ENCODE measurements at places on chromosomes 4 and X. TPM values are rescaled to one million over a fixed set of nuclear protein-coding genes. Genes with fewer than 3 reads are reported as not detected.

DNA sequence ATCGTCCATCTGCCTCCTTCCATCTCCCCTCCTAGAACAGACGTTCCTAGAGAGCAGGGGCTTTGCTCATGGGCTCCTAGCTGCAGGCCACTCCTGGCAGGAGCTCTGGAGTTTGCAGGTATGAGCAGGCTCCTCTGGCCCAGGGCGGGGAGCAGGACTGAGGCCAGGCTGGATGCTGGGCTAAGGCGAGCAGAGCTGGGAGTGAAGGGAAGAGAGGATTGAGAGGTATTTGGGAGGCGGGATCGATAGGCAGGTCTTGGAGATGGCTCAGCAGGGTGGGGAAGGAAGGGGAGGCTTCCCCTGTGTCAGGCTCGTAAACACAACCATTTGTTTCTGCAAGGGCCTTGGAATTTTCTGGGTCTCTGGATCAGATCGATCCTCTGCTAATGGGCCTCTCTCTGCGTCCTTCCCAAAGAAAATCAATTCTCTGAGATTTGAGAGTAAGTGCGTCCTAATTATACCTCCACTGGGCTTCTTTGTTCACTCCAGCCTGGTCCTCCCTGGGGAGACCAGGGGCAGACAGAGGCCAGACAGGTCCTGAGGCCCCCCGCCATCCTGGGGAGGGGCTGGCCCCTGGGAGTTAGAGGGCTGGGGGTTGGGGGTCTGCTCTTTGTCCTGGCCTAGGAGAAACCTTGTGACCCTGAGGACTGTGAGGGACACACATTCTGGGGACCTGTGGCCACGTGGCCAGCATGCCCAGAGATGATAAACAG, 94.8 kb upstream of the PSAPL1 start:
- DNase-seq = no peak

DNA sequence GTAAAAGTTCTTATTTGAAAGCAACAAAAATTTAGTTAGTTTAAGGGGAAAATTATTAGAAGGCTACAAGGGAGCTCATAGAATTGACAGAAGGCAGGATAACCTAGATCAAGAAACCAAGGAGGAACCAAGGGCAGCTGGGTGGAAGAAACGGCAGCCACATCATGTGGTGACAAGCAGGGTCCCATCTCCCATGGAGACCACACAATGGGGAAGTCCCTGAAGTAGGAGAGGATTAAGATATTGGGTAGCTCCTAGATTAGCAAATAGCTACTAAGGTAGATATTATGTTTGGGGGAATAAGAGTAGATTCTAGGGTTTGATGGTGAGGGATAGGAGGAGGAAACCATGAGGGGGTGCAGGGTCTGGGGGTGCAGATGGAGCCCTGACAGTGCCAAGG, 48.0 kb upstream of the TMEM154 start:
- no peak for DNase-seq

DNA sequence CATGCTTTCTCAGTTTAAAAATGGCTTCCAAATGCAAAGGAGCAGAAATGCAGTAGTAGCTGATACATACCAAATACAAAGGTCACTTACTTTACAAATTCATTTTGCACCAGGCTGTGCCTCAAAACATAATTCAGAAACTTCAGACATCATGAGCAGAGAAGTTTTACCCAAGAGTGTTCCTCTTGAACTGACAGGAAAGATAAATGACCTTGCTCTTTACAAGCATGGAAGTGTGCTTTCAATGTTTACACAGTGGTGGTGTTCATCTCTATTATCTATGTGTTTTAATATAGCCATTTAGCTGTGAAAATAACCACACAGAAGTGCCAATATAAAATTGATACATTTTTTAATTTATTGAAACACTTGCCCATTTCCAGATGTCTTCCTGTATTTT, 383.4 kb downstream of the ANKRD50 start:
- DNase-seq = no peak

DNA sequence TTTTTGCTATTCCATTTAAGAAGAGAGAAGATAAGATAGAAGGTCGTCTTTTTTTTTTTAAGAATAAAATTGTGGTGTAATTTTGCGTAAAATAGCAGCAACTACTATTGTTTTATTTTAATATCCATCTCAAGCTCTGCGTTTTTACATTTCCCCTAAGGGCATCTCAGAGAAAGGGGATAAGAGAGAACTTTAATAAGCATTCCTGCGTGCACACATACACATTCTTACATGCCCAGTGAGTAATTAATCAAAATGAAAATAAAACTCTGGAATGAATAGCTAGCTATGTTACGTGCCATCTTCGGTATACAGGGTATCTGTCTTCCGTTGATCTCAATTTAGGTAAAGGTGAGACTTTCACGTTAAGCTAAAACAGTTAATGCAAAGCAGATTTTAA, 200.3 kb upstream of the TENM3 start:
- no peak for DNase-seq

DNA sequence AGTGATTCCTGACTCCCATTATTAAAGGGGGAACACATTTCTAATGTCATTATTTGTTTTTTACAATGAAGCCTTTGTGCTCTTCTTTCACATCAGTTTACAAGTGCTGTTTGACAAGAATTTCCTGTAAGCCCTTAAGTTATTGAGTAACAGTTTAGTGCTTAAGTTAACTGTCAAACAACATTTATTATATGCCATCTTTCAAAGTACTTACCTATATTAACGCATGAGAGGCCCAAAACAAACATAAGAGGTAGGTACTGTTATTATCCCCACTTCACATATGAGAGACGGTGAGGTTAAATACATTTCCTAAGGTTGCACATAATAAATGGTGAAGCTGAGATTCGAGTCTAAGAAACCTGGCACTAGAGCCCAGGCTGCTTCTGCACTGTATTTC, 56.0 kb upstream of the MAGED1 start:
- no peak for DNase-seq

GRCh38 chr4:80173841-80174240, 23.5 kb upstream of the PRDM8 start:
- DNase-seq = no peak

GRCh38 chrX:119071381-119071780, 1.4 kb upstream of the CT47C1 start:
- no peak for DNase-seq

DNA sequence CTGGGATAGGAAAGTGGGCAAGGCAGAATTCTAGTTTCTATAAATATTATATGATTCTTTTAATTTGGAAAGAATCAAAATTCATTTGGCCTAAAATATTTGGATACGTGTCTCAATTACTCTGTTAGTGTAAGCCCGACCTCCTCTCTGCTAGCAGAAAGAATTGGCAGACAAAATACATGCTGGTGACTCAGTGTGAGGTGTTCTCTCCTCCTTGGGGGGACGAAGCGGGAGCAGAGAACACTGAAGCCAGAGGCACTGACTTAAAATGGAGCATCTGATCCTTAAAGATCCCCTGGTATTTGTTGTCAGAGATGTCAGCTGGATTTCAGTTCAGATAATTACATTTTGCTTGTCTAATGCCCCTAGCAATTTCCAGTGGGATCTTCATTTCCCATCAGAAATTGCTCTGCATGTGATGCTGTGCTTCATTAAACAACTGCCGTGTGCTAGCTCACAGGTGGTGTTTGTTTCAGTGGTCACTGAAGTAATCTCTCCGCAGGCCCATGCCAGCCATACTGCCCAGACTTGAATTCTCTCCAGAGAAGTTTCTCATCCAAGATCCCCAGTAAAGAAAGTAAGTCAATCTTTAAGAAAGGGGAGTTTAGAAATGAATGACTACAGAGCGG, 188.7 kb upstream of the TLL1 start:
- peak; percentile 13 for DNase-seq

DNA sequence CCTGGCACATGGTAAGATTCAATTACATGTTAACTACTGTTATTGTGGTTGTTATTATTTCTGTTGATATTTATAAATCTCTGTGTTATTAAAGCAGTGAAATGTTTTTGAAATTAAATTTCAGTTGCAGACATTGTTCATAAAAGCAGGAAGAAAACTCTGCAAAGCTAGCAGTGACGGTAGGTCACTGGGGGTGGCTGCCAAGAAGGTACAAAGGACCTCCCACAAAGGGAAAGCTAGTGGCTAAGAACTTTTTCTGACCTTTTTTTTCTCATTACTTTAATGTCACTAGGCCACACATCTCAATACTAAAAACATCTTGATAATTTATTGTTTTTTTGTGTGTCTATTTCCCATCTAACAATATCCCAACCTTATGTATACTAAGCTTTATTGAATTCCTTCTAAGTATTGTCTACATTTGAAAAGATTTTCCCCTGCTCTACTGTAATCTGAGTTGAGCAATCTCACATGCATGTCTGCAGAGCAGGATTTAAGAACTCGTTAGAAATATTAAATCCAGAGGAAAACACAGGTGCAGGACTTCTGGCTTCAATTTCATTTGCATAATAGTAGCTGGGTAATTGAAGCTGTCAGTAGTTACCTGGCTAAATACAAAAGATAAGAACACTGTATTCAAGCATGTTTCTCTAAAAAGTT, 197.3 kb downstream of the CFAP299 start:
- no peak for DNase-seq

DNA sequence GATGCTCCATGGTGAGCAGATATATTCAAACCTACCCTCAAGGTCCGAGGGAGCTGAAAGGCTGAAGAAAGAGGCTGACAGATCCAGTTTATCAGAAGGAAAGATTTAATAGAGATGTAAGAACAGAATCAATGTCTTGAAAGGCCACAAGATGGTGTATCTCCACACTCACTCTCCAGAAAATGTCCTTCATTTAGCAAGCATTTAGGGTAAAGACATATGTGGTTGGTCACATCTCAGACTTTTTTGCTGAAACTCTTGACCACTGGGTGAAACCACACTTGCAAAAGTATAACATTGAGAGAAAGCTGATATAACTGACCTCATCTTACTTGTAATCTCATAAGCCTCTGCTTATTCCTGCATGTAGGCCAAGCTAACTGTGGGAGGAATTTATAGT, 745.8 kb upstream of the GALNTL6 start:
- no peak for DNase-seq

GRCh38 chr4:139184129-139184528, 7.1 kb upstream of the ELF2 start:
- DNase-seq = no peak

DNA sequence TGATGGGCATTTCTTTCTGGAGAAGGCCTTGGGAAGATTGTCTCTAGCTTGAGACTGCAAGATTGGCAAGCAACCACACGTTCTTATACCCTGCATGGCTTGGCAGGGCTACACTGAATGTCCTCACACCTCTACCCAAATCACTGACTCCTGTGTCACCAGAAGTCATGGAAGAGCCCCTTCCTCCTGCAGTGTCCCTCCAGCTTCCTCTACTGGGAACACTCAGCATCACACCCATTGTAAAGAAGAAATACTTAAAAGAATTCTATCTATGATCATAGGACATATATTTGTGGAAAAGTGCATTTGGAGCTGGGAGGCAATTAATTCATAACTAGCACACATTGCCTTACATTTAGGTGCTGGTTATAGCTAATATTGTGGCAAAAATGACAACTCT, 113.1 kb downstream of the CCSER1 start:
- no peak for DNase-seq

GRCh38 chrX:29215251-29215650, 628.0 kb downstream of the IL1RAPL1 start:
- DNase-seq = no peak

DNA sequence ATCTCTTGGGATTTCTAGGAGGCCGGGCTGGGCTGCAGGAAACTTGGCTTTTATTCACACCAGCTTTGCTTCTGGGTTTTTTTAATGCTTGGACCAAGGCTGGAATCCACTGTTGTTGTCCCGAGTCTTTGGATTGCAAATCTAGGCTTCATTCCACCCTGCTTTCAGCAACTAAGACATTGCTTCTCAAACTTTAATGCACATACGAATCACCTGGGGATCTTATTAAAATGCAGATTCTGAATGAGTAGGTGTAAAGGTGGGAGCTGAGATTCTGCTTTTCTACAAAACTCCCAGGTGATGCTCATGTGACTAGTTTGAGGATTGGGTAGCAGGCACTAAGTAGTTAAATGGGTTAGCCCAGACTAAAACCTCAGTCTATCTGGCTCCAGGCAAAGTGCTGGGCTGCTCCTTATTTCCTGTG, 39.2 kb upstream of the GPC4 start:
- no peak for DNase-seq

- no peak for DNase-seq
Measured at GRCh38 chr4:2931512-2932301, 31.5 kb downstream of the NOP14 start.

- no peak for DNase-seq
Measured at GRCh38 chrX:102930990-102931756, 5.9 kb upstream of the RAB40AL start.

DNA sequence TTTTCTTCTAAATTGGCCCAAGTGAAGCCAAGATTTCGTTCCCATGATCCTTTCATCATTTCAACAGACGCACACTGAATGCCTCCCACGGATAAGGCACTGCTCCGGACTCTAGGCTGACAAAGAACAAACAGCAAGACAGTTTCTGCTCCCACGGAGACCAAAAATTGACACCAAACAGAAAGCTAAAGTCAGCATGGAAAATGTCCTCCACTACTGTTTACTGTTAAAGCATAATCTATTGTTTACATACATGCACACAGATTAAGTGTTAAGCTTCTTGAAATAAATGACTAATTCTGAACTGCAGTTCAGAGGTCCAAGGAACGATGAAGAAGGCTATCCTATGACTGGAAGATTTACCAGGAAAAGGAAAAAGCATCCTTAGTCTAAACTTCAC, 199.6 kb downstream of the AASDH start:
- DNase-seq = no peak

GRCh38 chr4:16106956-16107355, 23.1 kb upstream of the PROM1 start:
- no peak for DNase-seq

GRCh38 chr4:36815536-36815935, 429.0 kb upstream of the NWD2 start:
- no peak for DNase-seq

GRCh38 chrX:11073381-11073780, 37.8 kb upstream of the HCCS start:
- no peak for DNase-seq

DNA sequence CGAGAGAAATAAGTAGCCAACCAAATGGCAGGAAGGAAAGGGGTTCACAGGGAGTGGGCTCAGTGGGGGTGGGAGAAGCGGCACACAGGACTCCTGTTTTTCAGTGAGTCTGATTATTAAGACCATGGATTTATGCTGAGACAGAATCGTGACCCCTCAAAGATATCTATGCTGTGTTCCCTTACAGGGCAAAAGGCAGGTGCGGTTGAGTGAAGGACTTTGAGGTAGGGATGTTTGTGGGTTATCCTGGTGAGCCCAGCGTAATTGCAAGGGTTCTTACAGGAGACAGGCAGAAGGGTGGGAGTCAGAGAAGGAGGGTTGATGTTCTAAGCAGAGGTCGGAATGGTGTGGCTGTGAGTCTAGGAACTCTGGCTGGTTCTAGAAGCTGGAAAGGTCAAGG, 73.0 kb downstream of the EVC start:
- DNase-seq = no peak

- DNase-seq = no peak
Measured at GRCh38 chrX:39726771-39727170, 371.0 kb downstream of the BCOR start.

UGT2B15 gene
- 0.13 TPM for total RNA-seq

PPEF2 gene
- not detected for total RNA-seq

NHS gene
- total RNA-seq = 0.80 TPM

CTSO gene
- 3.3 TPM for total RNA-seq

HGFAC gene
- 0.59 TPM for total RNA-seq

NOCT gene
- 17.1 TPM for total RNA-seq

SOWAHD gene
- 1.1 TPM for total RNA-seq

SOD3 gene
- 1.0 TPM for total RNA-seq

OPN1LW gene
- not detected for total RNA-seq

FAT4 gene
- 11.8 TPM for total RNA-seq

SCD5 gene
- total RNA-seq = 2.0 TPM

ARMCX6 gene
- 43.6 TPM for total RNA-seq

MAOB gene
- total RNA-seq = not detected

ASB12 gene
- not detected for total RNA-seq

XAGE1B gene
- total RNA-seq = not detected
